ENCODE measurements at places on chromosomes 13 and 19. TPM values are rescaled to one million over a fixed set of nuclear protein-coding genes. Genes with fewer than 3 reads are reported as not detected.

SLC10A2 gene
- not detected for total RNA-seq

WDR88 gene
- total RNA-seq, result not detected

SIGLEC5 gene
- total RNA-seq, result not detected

PRSS57 gene
- total RNA-seq, result not detected

PTPRS gene
- total RNA-seq, result 0.22 TPM

ZNF304 gene
- total RNA-seq, result 9.4 TPM

ZNF235 gene
- 4.7 TPM for total RNA-seq

SHISA7 gene
- not detected for total RNA-seq

FFAR1 gene
- total RNA-seq, result not detected

GRCh38 chr19:11035441-11036377, 53.6 kb upstream of the LDLR start:
- peak; percentile 71 for DNase-seq

DNA sequence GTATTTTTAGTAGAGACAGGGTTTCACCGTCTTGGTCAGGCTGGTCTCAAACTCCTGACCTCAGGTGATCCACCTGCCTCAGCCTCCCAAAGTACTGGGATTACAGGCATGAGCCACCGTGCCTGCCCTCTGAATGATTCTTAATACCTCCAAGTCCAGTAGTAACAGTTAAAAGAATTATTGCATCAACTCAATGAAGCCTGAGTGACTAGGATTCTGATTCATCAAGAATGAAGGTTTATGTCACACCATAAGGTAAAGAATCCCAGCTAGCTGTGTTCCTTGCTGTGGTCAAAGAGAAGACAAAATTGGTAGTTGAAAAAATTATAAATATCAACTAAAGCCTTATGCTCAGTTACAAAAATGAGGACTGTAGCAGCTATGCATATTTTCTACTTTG, 81.2 kb upstream of the ABCC4 start:
- DNase-seq, result no peak

GRCh38 chr19:8196271-8196927, 12.8 kb upstream of the CERS4 start:
- DNase-seq, result no peak

GRCh38 chr13:113520571-113520970, 30.1 kb upstream of the DCUN1D2 start:
- no peak for DNase-seq

- no peak for DNase-seq
Observed at GRCh38 chr13:41648314-41648935, 191.1 kb downstream of the RGCC start.

GRCh38 chr19:8684001-8684902, 14.3 kb downstream of the ACTL9 start:
- DNase-seq, result no peak

DNA sequence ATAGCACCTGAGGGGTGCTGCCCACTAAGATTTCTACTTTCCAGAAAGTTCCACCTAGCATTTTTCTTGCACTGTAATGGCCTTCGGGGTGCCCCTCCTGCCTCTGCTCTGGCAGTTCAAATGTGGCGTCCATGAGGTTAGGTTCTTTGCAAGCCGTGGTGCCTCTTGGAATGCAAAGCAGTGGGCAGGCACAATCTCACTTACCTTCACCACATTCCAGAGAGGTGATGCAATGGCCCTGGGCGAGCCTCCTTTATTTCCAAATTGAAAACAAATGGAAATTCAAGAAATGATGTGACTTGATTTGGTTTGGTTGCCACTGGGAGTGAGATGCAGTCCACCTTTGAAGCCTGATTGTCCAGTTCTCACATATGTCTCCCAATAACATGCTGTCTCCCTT, 46.9 kb downstream of the FGF9 start:
- no peak for DNase-seq

GRCh38 chr19:35484252-35485036, 5.8 kb downstream of the KRTDAP start:
- DNase-seq, result no peak

DNA sequence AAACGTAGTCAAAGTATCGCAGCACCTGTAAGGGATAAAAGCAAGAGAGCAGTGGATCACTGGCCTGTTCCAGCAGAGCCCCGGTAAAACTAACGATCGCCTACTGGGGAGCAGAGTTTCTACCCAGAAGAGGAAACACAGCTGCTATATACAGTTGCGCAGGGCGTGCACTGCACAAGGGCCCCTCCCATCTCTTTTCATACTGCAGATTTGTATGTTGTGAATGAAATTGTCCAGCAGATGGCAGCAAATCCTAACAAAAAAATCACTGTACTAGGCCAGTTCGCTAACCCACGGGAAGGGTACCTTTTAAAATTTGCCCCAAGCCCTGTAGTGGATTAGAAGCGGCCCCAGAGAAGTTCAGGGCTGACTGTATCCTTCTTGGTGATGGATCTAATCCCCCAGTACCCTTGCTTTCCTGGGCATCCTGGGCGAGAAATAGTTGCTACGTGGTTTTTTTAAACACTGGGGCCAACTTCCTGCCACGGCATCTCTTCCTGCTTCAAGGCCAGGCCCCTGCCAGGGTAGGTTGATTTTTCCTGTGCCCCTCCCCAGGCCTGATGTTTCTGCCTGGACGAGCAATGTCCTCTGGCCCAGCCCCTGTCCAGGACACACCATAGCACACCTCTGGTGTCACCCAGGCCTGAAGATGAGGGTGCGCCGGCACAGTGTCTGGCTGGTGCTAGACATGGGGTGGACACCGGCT, 127.0 kb downstream of the IER2 start:
- peak; percentile 53 for DNase-seq

GRCh38 chr13:30681843-30682242, 53.5 kb upstream of the ALOX5AP start:
- no peak for DNase-seq

DNA sequence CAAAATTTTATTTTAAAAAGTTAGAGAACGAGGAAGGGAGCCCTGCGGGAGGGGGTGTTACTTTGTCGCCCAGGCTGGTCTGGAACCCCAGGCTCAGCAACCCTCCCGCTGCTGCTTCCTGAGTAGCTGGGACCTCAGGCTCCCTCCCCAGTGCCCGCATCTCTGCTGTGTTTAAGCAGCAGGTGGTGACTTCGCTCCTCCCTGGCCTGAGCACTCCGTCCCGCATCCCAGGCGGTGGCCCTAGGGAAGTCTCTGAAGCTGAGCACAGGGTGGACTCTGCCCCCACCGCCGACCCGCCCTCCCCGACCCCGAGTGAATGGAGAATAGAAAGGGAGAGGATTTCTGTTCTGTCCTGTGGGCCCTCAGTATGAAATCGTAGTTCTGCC, 30.5 kb downstream of the ZNF701 start:
- no peak for DNase-seq

GRCh38 chr19:34847393-34847792, 74.4 kb upstream of the ZNF599 start:
- no peak for DNase-seq

DNA sequence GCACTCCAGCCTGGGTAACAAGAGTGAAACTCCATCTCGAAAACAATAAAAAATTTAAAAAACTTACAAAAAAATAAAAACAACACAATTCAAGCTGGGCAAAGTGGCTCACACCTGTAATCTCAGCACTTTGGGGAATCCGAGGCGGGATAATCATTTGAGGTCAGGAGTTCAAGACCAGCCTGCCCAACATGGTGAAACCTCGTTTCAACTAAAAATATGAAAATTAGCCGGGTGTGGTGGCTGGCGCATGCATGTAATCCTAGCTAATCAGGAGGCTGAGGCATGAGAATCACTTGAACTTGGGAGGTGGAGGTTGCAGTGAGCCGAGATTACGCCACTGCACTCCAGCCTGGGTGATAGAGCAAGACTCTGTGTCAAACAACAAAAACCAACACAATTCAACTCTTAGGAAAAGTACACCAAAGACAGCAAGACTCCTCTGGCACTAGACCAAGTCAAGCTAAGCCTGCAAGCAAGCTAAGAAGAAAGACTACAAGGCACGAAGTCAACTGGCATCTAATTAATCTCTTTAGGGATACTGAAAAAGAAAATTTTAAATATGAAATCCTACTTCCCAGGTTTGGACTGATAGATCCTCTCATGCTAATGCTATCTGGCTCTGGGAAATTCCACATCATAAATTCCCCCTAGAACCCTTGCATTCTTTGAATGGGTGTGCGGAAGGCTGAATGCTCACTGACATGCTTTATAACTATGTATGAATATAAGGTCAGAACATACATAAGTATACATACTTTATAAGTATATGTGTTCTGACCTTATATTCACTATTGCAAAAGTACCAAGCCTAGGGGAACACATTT, 7.9 kb downstream of the PBX4 start:
- no peak for DNase-seq

DNA sequence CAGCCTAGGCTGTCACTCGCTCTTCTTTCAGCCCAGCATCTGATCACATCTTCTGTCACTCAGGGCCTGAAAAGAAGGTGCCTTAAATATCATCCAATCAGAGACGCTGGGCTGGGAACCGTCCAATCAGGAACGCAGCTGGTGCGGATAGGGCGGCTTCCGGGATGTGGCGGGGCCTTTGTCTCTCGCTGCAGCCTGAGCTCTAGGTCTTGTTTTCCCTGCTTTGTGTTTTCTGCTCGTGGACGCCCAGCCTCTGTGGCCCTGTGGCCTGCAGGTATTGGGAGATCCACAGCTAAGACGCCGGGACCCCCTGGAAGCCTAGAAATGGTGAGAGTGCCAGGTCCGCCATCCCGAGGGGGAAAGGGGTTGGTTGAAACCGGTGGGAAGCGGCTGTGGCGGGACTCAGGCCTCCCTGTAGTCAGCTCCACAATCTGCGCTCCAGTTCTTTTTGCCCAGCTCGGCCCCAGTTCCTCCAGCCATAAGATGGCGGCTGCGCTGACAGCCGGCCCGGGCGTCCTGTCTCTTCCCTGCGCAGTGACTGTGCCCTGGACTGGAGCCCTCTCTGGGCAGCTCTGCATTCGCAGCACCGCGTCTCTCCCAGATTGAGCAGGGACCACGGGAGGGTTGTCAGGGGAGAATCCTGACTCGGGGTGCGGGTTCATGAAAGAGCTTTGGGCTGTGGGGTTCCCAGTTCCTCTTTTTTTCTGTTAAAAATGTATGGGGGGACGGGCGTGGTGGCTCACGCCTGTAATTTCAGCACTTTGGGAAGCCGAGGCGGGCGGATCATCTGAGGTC, at the start of gene ZNF85:
ZNF85 (plus strand) TSS at position 175 of the 795 bp plus-strand sequence; CDS start at position 325, 150 bp downstream.
- DNase-seq, result peak; percentile 94

- DNase-seq, result no peak
Observed at GRCh38 chr19:18726846-18727245, 43.4 kb downstream of the CRTC1 start.

GRCh38 chr13:65112531-65112941, 2117.6 kb downstream of the PCDH9 start:
- DNase-seq, result no peak
